ENCODE measurements at places on chromosomes 4 and X.
A peak's percentile ranks its signal among the peaks of the same experiment; 100 is the strongest.

DNA sequence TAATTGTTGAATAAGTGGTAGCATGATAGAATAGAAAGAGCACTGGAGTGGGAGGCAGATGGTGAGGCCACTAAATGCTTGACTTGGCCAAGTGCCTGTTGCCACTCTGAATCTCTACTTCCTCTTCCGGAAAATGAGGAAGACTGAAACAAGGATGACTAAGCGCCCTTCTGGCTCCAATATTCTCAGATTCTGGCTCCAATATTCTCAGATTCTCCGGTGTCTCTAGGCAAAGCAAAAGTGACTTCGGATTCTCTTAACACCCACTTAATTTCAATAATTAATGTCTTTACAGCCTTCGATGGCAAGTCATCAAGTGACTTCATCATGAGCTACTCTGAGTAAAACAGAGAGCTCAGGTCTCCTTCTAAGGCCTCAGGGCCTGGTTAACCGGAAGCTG, 402.2 kb upstream of the FGF13 start:
- no peak for DNase-seq

GRCh38 chr4:25123236-25123635, 37.0 kb downstream of the SEPSECS start:
- DNase-seq: no peak

- DNase-seq: no peak
These were observed 103.3 kb upstream of the LEF1 start for GRCh38 chr4:108272046-108272445.

DNA sequence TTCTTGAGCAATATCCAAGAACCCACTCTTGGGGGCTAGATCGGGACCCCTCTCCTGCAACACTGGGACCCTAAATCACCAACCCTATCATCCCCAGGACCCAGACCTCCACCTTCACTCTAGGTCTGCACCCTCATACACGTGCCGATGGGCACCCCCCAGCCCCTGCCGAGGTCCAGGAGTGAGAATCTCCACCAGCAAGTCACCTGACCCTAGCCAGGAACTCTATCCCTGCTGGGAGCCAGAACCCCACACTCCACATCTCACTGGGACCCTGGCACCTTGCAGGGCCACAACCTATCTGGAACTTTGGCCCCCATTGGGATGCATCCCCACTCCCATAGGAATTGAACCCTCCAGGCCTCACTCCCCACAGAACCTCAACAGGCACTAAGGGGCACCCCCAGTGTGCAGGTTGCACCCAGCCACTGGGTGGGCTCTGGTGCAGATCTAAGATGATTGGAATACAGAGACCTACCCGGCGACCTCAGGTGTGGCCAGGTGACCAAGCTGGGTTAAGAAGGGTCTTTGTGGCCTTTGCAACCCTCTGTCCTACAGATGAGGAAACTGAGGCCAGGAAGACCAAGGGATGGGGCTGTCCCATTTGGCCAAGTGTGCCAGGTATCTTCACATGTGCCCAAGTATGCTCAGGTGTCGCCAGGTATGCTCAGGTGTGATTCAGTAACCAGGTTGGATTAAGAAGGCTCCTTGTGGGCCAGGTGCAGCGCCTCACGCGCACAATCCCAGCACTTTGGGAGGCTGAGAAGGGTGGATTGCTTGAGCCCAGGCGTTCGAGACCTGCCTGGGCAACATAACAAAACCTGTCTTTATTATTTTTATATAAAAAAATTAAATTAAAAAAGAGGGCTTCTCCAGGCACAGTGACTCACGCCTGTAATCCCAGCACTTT, 3.1 kb upstream of the DHRSX start:
- DNase-seq: no peak

GRCh38 chrX:129318375-129318774, 204.9 kb downstream of the SMARCA1 start:
- no peak for DNase-seq

- DNase-seq: no peak
These were observed 103.5 kb downstream of the LDB2 start for GRCh38 chr4:16794816-16795445.

GRCh38 chr4:24642981-24643547, 58.7 kb upstream of the DHX15 start:
- DNase-seq: no peak

DNA sequence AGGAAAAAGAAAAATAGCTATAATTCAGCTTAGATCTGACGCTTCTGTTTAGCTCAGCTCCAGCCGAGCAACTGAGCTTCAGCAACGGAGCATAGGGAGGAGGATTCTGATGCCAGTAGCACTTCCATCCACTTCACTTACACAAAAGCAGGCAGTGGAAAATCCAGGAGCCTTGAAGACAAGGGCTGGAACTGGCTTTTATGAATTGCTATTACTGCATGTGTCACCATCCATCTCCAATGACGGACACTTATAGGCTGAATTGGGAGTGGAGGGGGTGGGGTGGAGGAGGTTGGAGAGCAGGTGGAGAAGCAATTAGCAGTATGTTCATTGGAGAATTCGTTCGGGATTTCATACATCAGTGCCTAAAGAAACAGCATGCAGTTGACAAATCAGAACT, 15.6 kb downstream of the ENOX2 start:
- no peak for DNase-seq

GRCh38 chrX:140040386-140040785, 75.1 kb upstream of the CXorf66 start:
- DNase-seq: no peak

GRCh38 chr4:77819404-77819842, 255 bp upstream of the CNOT6L start:
- DNase-seq: no peak

- DNase-seq: no peak
These were observed 2.0 kb upstream of the NYX start for GRCh38 chrX:41445171-41445570.

GRCh38 chr4:244471-244870, 60.8 kb downstream of the ZNF732 start:
- DNase-seq: no peak

- DNase-seq: no peak
These were observed 41.1 kb upstream of the HS3ST1 start for GRCh38 chr4:11469650-11470437.

DNA sequence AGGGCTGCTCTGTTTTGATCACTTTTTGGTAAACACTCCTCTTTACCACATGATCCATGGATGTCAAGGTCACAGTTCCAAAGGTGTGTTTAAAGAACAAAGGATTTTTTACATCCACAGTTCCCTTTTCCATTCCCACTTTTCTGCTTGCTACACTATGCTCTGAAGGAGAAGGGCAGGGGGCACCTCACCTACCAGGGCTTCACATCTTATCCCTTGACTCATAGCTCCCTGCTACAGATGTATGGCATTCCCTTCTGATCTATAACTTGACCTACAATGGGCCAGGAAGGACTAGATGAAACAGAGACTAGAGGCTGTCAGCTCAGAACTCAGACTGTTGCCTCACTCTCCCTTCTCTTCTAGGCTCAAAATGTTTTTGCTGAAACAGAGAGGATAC, 233.1 kb upstream of the RPS6KA3 start:
- DNase-seq: no peak

DNA sequence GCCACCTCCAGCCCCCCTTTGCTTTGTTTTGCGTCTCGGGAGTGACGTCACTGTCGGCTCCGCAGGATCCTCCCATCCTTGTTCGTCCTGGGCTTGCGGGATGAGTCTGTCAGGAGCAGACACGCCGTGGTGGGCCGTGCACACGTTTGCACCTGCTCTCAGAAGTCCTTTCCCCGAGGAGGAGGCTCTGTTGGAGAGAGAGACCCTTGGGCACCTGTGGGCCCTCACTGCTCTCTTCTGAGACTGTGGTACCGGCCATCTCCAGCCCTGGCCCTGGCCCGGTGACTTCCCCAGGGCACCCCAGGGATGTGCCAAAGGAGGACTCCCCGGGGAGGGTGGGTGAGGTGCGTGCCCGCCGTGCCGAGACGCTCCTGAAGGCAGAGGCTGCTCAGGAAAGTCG, 76.1 kb upstream of the PPP2R3B start:
- DNase-seq: no peak

- no peak for DNase-seq
These were observed 21.7 kb upstream of the HGFAC start for GRCh38 chr4:3419836-3420605.

DNA sequence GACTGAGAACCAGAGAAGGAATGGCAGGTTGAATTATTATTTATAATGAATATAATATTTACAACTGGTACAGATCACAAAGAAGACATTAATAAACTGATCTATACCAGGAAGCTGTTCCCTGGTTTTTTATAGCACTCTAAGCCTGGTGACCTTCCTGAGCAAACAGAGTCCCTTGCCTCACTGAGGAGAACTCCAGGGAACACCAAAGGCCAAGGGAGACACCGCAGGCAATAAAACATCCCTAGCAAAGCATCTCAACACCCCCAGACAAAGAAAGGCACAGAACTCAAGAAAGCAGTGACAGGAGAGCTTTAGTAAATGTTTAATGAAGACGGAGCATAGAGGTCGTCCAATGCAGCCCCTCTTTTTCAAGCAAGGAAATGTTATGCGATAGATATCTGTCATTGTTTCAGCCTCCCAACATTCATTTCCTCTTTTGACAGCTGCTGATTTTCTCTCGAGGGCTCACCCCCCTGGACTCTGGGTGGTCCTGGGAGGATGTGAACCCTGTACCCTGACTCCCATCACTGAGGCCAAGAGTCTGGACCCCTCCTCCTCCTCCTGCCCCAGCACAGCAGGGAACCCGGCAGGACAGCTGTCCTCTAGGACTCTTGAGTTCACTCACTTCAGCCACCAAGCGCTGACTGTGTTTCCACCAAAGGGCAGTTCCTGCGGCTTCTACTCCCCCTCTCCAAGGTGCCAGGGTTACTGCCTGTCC, 342.5 kb upstream of the GATB start:
- DNase-seq: no peak

DNA sequence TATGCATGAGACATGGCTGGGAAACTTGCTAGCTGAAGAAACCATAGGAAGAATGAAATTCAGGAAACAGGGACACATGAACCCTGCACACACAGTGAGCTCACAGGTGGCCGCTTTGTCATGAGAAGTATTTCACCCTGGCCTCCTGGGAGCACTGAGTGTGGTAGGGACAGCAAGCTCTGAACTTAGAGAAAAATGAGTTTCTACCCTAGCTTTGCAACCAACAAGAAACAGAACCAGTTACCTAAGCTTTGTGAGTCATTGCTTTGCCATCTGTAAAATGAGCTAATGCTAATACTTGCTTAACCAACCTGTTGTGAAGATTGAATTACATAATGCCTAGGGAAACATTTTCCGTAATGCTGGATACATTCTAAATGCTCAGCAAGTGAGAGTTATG, 206.6 kb upstream of the HS3ST1 start:
- DNase-seq: no peak

DNA sequence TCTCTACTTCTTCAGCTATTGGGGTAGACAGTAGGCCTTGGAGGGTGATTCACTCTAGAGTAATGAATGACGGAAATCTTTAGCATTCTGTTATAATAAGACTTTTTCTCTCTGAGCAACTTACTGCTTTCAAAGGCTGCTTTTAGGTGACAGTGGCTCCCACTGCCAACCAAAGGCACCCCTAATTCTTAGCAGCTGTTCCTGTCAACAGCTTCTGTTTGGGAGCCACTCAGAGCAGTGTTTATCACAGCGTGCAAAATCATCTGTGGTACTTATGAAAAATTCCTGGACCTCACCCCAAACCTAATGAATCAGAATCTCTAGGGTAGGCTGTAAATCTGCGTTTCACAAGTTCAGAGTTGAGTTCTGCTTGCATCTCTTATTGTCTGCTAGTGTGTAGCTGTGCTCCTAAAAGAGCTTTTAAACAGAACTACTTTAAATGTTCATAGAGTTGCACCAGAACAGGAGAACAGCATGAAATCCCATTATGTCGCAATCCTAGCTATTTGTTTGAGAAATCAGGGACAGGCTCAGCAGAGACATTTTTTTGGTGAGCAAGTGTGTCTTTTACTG, 52.8 kb upstream of the POU4F2 start:
- DNase-seq: no peak

- no peak for DNase-seq
These were observed 1337.5 kb downstream of the FSTL5 start for GRCh38 chr4:160826339-160826679.

- DNase-seq: no peak
These were observed 57.3 kb upstream of the FSTL5 start for GRCh38 chr4:162221148-162221547.

DNA sequence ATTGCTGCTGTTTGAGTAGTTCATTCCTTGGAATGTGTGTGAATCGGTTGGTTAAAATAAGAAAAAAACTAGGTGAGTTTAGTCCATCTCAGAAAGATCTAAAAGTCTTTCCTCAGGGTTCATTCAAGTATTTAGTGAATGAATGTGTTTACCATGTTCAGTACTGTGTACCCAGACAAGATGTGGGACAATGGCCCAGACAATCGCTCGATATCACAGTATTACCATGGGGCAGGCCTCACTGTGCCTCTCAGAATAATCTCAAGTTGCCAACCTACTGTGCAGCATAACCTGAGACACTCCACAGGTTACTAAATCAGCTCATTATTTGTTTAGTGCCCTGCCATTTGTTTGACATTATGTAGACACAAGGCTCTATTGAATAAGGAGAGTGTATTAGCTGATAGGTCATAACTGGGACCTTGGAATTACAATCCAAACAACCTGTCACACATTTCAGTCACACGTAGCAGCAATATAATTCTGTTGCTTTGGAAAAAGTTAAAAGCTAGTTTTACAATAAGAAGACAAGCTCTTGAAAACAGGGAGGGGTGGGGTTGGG, 24.9 kb upstream of the AMOT start:
- peak; percentile 1 for DNase-seq

DNA sequence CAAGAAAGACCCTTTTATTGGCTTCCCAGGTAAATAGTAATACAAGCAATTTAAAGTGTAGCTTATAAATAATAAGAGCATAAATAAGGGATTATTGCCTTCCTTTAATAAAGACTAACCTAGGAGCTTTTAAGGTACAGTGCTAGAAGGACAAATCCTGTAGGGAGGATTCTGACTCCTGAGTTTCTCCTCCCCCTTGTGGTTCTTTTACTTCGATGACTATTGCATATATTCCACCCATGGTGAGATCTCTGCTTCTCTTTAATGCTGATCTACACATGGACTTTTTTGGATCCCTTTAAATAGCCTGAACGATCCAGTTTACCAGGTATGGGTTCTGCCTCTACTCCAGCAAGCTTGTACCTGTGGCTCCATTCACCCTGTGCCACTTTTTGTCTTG, 2.5 kb downstream of the GALNT7 start:
- DNase-seq: no peak

- no peak for DNase-seq
These were observed 230.8 kb downstream of the CFAP299 start for GRCh38 chr4:80566203-80566872.

GRCh38 chr4:5267408-5267807, 216.1 kb downstream of the STK32B start:
- DNase-seq: no peak
